T47D (cell line): ENCODE measurements at places on chromosomes 5 and 9.

GRCh38 chr5:73454379-73455036 lies 5.9 kb upstream of the FOXD1 start:
- DNase-seq, result no peak

GRCh38 chr5:149380466-149381121 lies 1.5 kb upstream of the IL17B start:
- DNase-seq, result no peak

DNA sequence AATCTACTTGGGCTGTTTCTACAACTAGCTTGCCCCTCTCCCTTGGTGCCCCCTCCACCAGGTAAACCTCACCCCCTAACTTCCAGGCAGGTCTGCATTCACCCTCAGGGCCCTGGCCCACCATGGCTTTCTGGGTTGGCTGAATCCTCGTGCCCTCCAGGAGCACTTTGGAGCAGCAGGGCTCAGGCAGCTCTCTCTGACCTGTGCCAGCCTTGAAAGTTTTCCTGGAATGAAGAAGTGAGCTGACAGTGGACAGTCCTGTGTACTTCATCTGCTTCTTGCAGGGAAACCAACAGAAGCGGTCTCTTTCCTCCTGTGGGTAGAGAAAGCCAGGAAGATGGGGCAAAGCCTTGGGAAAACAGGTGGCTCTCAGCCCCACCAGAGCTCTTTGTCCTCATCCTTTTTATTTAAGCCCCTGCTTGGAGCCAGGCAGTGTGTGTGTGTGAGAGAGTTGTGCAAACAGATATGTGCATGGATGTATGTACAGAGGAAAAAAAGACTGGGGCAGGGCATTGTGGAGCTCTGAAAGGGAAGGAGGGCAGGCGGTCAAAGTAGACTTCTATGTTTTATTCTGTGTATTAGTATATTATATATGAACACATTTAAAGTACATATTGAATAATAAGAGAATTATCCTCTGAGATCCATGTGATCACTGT lies 62.3 kb upstream of the SPRY4 start:
- peak; percentile 40 for DNase-seq

- DNase-seq, result no peak
Observed at GRCh38 chr9:81669041-81669651, 20.2 kb downstream of the TLE1 start.

DNA sequence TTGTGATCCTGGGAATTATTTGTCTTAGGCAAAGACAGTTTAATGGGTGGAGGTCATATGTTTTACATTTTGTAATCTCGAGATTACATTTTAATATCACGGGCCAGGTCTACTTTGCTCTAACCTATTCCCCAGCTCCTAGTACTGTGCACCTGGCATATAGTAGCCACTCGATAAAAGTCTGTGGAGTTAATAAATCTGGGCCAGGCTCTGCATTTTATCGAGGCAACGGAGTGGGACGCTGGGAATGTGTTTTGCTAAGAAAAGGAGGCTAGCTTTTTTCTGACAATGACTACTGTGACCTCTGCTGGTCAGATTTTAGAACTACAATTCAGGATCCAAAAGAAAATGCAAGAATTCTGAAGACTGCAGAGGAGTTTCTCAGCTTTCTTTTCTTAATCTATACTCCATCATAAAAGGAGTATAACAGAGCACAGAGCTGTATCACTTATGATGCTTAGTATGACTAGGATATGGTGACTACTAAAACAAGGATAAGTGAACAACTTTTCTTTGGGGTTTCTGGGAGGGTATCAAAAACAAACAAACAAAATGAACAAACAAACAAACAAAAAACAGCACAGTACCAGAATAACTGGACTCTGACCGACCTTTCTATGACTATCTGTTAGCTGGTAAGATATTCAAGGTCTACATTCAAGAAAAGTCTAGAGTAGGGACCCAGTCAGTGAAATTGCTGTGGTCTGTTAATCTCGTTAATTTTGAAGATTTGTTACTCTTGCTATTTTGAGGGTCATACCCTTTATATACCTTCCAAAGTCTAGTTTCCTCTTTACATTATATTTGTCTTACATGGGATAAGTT lies 46.1 kb upstream of the CER1 start:
- peak; percentile 70 for DNase-seq

DNA sequence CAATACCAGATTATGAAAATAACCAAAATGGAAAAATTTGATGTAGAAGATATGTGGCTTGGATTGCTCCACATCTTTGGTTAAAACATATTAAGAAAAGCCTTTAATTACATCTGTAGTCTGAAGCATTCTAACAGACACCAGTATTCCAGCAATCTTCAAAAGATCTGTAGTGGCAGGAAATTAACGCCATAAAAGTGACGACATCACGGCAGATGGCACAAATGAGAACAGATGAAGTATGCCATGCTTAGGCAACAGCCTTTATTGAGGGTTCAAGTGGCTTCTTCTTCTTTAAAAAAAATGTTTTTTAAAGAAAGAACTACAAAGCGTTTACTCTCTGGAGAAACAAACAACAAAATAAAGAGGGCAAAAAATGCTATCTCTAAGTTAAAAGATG lies 164.2 kb downstream of the MEF2C start:
- no peak for DNase-seq

- no peak for DNase-seq
Observed at GRCh38 chr5:5967944-5968343, 410.4 kb downstream of the MED10 start.
